ENCODE measurements at places on chromosomes 13 and 19.

- ATAC-seq = no peak
These were observed 26.0 kb upstream of the ZNF331 start for GRCh38 chr19:53511933-53512374.

GRCh38 chr13:78750735-78751134, 91.8 kb upstream of the OBI1 start:
- ATAC-seq = no peak

DNA sequence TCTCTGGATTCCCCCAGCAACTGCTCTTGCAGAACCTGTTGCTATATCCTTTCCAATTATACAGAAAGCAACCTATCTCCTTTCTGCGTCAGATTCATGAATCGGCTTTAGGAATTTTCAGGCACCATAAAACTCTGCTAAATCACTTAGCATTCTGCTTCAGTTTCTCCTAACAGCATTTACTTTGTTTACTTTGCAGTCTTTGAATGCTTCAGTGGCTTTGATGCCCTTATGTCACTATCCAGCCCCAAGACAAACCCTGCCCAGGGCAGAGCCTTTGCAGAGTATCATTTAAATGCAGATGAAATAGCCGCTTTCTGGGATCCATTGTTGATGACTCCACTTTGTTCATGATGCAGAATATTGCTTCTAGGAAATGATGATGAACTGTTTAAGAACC, 43.1 kb downstream of the SLITRK1 start:
- no peak for ATAC-seq

- ATAC-seq = no peak
These were observed 45.4 kb downstream of the MBNL2 start for GRCh38 chr13:97267418-97268059.

DNA sequence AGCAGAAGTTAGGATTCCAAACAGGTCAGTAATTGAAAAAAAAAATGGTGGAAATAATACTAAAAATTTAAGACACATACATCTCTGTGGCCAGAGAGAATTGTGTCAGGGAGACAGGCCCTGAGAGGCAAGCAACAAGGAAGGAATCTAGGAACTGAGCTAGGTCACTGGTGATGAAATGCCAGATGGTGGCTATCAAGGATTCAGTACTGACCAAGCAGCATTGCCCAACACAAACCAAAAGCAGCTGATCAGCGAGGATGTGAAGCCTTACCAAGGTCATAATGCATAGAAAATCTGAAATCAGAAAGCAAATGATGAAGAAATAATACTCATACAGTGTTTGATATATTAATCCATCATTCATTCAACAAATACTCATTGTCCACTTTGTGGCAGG, 905.0 kb downstream of the GPC5 start:
- ATAC-seq = no peak

GRCh38 chr13:28587174-28587540, 71.8 kb upstream of the POMP start:
- ATAC-seq = no peak

DNA sequence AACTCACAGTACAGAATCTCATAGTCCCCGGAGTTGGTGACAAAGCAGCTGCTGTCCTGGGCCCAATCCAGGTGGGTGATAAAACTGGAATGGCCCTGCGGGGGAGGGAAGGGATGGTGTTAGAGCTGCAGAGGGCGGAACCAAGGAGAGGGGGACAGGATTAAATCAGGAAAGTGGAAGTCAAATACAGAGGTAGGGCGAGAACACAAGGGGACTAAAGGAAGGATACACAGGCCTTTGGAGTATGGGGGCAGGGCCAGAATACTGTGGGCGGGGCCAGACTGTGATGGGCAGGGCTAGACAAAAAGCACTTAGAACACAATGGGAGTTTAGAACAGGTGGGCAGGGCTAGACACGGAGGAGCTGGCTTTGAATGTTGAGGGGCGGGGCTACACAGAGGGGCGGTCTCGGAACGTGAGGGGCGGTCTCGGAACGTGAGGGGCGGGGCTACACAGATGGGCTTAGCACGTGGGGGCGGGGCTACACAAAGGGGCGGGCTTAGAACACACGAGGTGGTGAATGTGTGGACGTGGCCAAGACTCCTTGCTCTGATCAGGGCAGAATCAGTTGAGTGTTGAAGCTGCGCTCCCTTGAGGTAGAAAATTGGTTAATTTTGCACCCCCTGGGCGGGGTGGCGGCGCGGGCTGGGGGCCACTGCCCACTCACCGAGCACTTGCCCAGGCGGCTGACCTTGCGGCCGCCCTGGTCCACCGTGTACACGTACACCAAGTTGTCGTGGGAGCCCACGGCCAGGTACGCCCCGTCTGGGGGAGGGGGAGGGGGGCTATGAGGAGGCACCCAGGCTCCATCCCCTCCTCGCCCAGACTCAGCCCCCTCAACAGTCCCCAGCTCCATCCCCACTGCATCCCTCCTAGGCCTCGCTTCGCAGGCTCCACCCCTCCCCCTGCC, 14.0 kb upstream of the GPR4 start:
- ATAC-seq = peak; percentile 63

DNA sequence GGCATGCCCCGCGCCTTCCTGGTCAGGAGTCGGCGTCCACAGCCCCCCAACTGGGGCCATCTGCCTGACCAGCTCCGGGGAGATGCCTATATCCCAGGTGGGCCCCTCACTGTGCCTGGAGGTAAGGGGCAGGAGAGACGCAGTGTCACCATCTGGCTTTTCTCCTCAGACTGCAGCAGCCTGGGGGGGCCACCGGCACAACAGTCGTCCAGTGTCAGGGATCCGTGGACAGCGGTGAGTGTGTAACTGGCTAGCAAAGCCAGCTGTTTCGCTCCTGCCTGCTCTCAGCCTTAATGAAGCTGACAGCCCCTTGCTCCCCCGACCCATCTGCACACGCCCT, 227 bp downstream of the OVOL3 start:
- ATAC-seq = no peak

- no peak for ATAC-seq
These were observed 63.4 kb downstream of the TEX29 start for GRCh38 chr13:111383591-111384440.

GRCh38 chr13:51815848-51816247, 11.9 kb upstream of the DHRS12 start:
- ATAC-seq = no peak

GRCh38 chr19:45168767-45169351, 8.1 kb upstream of the NKPD1 start:
- ATAC-seq = no peak

DNA sequence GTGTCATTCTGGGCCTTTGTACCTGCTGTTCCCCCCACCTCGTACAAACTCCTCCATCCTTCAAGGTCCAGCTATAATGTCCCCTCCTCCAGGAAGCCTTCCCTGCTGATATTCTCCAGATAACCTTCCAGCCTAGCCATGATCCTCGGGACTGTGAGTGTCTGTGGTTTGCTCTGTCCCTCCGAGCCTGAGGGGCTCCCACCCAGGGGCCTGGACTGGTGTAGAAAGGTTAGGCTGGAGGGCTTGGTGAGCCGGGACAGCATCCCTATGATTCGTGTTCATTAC, 2.9 kb upstream of the COMP start:
- ATAC-seq = no peak

DNA sequence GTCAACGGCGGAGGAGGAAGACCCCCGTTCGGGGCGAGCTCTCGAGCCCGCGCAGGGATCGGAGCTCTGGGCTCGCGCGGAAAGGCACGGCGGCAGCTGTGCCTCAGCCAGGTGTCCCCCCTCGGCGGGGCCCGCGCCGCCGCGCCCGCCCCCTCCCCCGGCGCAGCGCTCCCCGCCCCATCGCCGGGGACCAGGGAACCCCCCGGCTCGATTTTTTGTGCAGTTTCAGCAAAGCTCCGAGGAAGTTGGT, 110.0 kb downstream of the KCNRG start:
- peak; percentile 0 for ATAC-seq

DNA sequence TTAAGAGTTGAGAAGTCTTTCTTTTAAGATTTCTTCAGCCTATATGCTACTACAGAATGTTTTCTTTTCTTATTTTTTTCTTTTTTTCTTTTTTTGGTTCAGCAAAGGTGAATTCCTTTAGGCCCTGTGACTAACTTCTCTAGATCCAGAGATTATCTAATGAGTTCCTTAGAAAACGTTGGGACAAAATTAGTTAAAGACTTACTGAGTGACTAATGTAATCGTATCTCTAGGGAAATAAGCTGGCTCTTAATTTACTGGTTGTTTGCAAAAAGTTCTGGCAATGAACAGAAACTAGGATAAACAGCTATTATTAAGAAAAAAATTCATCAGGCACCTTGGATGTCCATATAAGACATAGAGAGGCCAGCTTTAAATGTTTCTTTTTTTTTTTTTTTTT, 30.7 kb upstream of the CSNK1A1L start:
- ATAC-seq = no peak

- no peak for ATAC-seq
These were observed 1.9 kb upstream of the FOXO1 start for GRCh38 chr13:40668335-40668734.

DNA sequence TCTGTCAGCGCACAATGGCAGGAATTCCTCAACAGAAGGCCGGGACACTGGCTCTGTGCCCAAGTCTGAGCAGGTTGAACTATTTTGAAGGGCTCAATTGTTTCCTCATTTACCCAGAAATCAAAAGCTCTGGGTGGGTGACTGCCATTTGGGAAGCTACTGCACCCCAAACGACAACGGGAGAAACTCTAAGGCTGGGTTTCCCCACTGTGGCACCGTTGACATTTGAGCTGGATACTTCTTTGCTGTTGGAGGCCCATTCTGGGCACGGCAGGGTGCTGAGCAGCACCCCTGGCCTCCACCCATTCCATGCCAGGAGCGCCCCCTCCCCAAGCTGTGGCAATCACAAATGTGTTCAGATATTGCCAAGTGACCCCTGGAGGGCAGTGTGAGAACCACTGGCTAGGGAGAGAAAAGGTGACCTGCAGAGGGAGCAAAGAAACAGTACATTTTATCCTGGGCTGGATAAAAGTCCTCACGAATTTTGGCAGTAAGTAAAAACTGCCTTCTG, 62.5 kb downstream of the RFX2 start:
- no peak for ATAC-seq

DNA sequence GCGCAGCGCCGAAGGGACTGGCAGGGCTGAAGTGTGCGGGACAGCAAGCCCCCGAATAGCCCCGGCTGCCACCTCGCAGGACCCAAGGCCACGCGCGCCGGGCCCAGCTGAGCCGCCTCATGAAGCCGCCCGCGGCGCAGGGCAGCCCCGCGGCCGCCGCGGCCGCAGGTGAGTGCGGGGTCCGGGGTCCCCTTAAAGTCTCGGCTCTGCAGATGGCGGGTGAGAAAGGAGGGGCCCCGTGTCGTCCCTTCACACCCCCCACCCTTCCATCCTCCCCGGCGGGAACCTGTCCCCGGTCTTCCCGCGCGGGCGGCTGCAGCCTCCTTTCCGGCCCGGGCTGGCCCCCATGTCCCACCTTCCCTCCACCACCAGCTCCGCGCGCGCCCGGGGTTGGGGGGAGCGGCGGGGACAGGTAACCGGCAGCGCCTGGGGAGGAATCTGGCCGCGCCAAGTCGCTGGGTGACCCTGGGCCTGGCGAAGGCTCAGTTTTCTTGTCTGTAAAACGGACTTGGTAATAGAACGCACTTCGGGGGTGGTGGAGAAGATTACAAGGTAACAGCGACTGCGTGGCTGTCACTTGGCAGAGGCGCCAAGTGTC, 338 bp downstream of the RGCC start:
- ATAC-seq = peak; percentile 1

- ATAC-seq = peak; percentile 31
These were observed 5.4 kb upstream of the RASAL3 start for GRCh38 chr19:15469513-15470297.

DNA sequence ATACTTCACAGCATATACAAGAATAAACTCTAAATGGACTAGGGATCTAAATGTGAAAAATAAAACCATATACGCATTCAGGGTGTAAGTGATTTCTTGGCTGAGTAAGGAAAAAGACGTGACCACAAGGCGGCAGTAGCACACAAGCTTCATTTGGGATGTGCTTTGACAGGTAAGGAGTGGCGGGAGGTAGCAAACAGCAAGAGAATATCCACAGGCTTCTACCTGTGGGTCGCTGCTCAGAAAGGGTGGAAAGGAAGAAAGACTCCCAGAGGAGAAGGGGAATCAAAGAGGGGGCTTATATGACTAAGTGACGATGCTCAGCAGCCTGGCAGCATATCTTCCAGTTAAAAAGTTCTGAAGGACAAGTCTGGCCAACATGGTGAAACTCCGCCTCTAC, 2.5 kb upstream of the ZNF121 start:
- ATAC-seq = peak; percentile 53

DNA sequence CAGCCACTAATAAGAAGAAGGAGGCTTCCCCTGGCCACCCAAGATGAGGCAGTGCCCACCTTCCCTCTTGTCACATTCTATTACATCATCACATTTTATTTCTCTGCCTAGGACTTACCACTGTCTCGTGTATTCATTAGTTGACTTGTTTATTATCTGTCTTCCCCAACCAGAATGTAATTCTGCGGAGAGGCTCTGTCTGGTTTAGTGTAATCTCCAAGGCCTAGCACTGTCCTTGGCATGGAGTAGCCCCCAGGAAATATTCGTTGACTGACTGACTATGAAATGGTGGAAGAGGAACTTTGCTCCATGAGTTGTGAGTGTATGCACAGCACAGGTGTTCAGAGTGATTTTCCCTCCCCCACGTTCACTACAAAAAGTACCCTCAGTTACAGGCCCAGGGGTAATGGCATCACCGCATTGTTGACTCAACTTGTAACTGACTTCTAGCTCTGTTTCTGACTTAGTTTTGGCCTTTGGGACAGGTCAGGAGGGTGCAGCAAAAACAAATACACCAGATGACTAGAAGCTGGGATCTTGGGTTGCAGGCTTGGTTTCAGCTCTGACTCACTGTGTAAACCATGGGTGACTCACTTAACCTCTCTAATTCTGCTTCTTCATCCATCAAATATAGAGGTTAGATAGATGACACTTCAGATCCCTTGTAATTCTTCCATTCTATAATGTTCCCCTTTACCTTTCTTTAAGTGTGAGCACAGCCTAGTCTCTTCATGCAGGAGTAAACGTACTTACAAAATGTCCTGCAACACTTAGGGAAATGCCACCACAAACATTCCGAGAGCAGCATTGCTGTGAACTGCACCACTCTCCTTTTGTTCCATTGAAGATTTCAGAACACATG, 229.7 kb downstream of the KCNRG start:
- ATAC-seq = peak; percentile 95

- peak; percentile 85 for ATAC-seq
These were observed 45.3 kb downstream of the FNDC3A start for GRCh38 chr13:49020940-49021553.

DNA sequence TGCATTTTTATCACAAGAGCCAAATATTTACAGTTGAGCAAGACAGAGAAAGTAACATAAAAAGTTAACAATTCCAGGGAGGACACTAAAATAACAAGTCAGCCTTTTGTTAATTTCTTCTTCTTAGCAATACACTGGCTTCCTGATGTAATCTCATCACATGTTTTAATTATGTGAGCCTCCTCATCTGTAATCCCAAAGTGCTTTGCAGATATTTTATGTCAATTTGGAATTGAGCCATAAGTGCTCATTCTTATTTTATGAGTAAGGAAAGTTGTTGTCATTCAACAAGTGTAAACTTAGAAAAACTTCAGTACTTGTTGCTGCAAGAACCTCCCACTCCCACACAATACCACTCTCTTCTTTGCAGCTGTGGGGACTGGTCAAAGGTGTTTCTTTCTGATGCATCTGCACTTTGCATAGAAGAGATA, 223.6 kb downstream of the GPC6 start:
- no peak for ATAC-seq

Data from activated CD4-positive, CD25-positive, alpha-beta regulatory T cell treated with anti-CD3 and anti-CD28 coated beads, Interleukin-2, amount 50 U/mL, for 24 hours (primary cell).